Dermis blood vessel endothelial cell (primary cell): ENCODE measurements at places on chromosomes 12 and 14. TPM values are rescaled to one million over a fixed set of nuclear protein-coding genes. Genes with fewer than 3 reads are reported as not detected.

The IFNG-AS1 gene
- total RNA-seq, result not detected in 2 replicates

The PTPN6 gene
- 2.4 and 3.4 TPM in 2 replicates for total RNA-seq

The MMP19 gene
- 0.68 and 1.1 TPM in 2 replicates for total RNA-seq

The ADAM21 gene
- total RNA-seq, result 0.17 and 0.33 TPM in 2 replicates

The SERPINA9 gene
- total RNA-seq, result not detected in 2 replicates

The IL26 gene
- not detected in 2 replicates for total RNA-seq

The SDSL gene
- 2.4 and 3.3 TPM in 2 replicates for total RNA-seq

The PARP2 gene
- 7.1 and 9.0 TPM in 2 replicates for total RNA-seq

The NANOG gene
- not detected in 2 replicates for total RNA-seq

The KLRB1 gene
- not detected in 2 replicates for total RNA-seq

The CAPZA3 gene
- total RNA-seq, result not detected in 2 replicates

The FAM161B gene
- total RNA-seq, result 3.2 and 3.4 TPM in 2 replicates

The USP44 gene
- total RNA-seq, result 3.4 and 5.4 TPM in 2 replicates
